ENCODE measurements at places on chromosomes 2 and 18. TPM values are rescaled to one million over a fixed set of nuclear protein-coding genes. Genes with fewer than 3 reads are reported as not detected.

Gene CAPN14
- not detected for total RNA-seq

Gene STARD6
- not detected for total RNA-seq

Gene KLHL14
- 0.02 TPM for total RNA-seq

Gene MYO3B
- not detected for total RNA-seq

Gene PLCD4
- total RNA-seq: 0.29 TPM

Gene CNDP1
- not detected for total RNA-seq
